ENCODE measurements at places on chromosomes 11 and 22. TPM values are rescaled to one million over a fixed set of nuclear protein-coding genes. Genes with fewer than 3 reads are reported as not detected.

The TRIM66 gene
- total RNA-seq, result 1.8 TPM

The MS4A14 gene
- not detected for total RNA-seq

The KIAA1671 gene
- total RNA-seq, result 1.7 TPM

The CCDC81 gene
- total RNA-seq, result not detected

The GP1BB gene
- total RNA-seq, result 1.3 TPM

The ZBTB16 gene
- not detected for total RNA-seq

The OR52A1 gene
- not detected for total RNA-seq

The WT1 gene
- total RNA-seq, result not detected

The TSPAN32 gene
- 0.81 TPM for total RNA-seq

The MUC2 gene
- not detected for total RNA-seq

The SMIM35 gene
- total RNA-seq, result not detected

The LRRC56 gene
- 0.18 TPM for total RNA-seq

The ART1 gene
- total RNA-seq, result not detected

The RPUSD4 gene
- 17.7 TPM for total RNA-seq

The BRSK2 gene
- total RNA-seq, result 1.3 TPM

The MTMR3 gene
- 6.0 TPM for total RNA-seq

The SYT9 gene
- total RNA-seq, result 0.06 TPM

The YPEL4 gene
- total RNA-seq, result 1.2 TPM

The MRGPRX3 gene
- total RNA-seq, result not detected

The NDUFS8 gene
- total RNA-seq, result 167 TPM

The XKR3 gene
- not detected for total RNA-seq

The ST3GAL4 gene
- 49.8 TPM for total RNA-seq

The OVOL1 gene
- not detected for total RNA-seq

The MRGPRX1 gene
- total RNA-seq, result not detected

The SLC22A24 gene
- not detected for total RNA-seq

The GDPD5 gene
- total RNA-seq, result 6.8 TPM

The KRTAP5-4 gene
- not detected for total RNA-seq

The FREY1 gene
- 0.51 TPM for total RNA-seq

The OR51B5 gene
- total RNA-seq, result 31.4 TPM

The OR5A1 gene
- total RNA-seq, result not detected

The ACO2 gene
- 53.2 TPM for total RNA-seq

The SAA1 gene
- total RNA-seq, result not detected

The TRMT2A gene
- 16.6 TPM for total RNA-seq

The RHBDD3 gene
- total RNA-seq, result 13.6 TPM

The ZBED5 gene
- 43.5 TPM for total RNA-seq

The HEPN1 gene
- total RNA-seq, result not detected

The SMCO4 gene
- total RNA-seq, result 22.9 TPM

The RFPL2 gene
- not detected for total RNA-seq

The RCN1 gene
- total RNA-seq, result 283 TPM

The PGM2L1 gene
- total RNA-seq, result 2.2 TPM

The TEX54 gene
- total RNA-seq, result not detected

The RIMBP3B gene
- 0.27 TPM for total RNA-seq

The TXN2 gene
- 15.6 TPM for total RNA-seq

The OR8G5 gene
- not detected for total RNA-seq

The SCO2 gene
- 1.3 TPM for total RNA-seq

The TSGA10IP gene
- total RNA-seq, result not detected

The HTR3A gene
- not detected for total RNA-seq

The ENTHD1 gene
- not detected for total RNA-seq

The MFRP gene
- not detected for total RNA-seq

The SERPINH1 gene
- total RNA-seq, result 1,416 TPM

The OR51E2 gene
- total RNA-seq, result 0.37 TPM

The SEC14L2 gene
- total RNA-seq, result 2.4 TPM

The RCOR2 gene
- 0.66 TPM for total RNA-seq

The LIF gene
- 3.9 TPM for total RNA-seq

Measured in H4 (cell line).